ENCODE measurements at places on chromosomes 4 and X.

DNA sequence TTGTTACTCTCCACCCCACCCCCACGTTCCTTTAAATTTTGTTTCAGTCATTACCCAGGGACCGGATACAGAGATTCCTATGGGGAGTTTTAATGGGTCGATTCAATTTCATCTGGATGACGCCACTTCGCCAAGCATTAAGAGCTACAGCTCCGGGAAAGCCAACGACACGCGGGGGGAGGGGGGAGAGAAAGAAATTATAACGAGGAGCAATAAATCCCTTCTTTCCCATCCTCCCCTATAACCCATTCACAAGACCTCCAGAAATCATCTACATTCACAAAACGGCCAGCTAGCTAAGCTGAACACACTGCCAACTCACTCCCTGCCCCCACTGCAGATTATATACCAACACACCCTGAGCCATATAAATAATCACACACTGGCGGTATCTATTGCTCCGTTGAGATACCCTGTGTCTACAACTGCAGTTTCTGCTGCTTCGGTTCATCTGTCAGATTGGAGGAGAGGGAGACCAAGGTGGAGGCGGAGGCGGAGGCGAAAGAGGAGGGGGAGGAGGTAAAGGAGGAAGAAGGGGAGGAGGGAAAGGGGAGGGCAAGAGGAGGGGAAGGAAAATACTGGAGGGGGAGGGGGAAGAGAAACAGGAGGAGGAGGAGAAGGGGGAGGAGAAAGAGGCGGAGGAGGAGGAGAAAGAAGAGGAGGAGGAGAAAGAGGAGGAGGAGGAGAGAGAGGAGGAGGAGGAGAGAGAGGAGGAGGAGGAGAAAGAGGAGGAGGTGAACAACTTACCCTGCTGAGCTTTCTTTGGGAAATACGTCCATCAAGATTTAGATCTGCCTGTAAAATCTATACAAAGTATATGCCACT lies 113.9 kb upstream of the VAMP7 start:
- peak; percentile 1 for DNase-seq

DNA sequence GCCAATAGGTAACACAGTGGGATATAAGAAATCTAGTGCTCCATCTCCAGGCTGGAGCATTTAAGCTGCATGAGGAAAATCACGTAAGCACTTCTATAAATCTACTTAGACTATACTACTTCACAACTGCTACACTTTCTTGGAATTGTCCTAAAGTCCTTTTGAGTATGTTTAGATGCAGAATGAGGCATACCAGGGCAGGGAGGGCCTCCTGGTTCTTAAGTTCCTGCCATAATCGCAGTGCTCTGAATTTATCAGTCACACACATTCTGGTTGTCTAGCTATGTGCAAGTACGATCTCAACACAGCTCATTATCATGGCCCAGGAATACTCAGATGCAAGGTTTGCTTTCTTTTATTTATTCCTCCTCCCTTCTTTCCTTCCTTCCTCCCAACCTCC lies 130.3 kb downstream of the GUCY2F start:
- no peak for DNase-seq

DNA sequence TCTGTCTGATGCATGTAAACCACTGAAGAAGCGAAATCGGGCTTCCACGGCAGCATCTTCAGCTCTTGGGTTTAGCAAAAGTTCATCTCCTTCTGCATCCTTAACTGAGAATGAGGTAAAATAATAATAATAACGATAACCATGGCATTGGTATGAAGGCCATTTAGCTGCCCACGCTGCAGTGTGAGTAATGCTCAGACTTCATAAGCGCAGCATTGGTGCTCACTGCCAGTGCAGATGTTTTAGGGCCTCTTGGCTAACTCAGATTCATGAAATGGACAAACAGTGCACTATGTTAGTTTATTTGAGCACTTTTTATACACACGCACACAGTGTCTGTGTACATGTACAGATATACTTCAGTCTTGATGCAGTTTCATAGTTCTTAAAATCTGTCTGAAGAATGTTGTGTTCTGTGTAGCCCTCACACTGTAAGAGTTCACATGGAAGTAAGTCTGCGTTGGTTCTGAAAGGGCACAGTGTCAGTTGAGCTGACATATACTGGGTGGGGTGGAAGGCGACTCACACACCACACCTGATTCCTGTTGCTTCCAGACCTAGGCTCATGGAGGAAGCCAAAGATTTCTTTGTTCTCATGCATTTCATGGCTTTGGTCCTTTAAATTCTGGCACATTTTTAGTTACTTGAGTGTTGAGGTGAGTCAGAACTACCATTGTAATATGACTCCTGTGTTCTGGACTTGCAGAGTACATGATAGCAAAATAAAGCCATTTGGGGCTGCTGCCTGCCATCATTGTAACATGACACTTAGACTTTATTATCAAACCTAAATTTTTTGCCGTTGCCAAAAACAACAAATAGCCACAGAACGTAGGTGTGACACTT lies 68.7 kb downstream of the NSD2 start:
- DNase-seq, result no peak

DNA sequence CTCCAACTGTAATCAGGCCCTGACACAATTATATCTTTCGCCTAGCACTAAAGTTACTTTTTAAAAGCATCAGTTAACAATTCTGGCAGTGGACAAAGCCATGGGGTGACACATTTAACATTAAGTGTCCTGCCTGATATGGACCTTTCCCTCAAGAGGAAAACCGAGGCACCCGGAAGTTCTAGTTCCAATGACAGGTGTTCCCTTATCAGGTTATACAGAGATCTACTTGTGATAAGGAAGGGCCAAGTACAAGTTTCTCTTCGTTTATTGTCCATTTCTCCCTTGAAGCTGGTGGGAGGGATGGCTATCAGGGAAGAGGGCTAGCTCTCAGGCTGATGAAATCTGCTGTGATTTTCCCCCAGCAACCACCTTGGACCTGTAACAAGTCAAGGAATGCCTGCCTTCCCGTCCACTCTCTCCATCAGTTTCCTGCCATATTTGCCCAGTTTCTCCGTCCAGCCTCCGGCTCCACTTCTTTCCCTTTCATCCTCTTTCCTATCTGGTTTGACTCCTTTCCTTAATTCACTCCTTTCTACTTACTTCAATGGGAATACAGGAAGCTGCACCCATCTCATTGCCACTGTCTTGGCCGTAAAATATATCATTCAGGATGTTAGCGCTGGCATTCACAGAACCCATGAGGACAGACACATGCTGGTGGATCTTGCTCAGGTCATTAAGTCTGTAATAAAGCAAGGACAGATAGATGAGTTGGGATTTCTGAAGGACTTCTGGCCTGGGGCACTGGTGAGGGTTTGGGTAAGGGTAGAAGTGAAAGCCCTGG lies 95.0 kb downstream of the DGKK start:
- DNase-seq, result no peak

GRCh38 chr4:155411546-155411945 lies 34.8 kb upstream of the MAP9 start:
- DNase-seq, result no peak

GRCh38 chrX:38515291-38515690 lies 46.1 kb upstream of the TSPAN7 start:
- no peak for DNase-seq

- no peak for DNase-seq
Measured at GRCh38 chr4:62145276-62145675, 945.1 kb downstream of the ADGRL3 start.

Data from activated T-helper 1 cell treated with Interleukin-2 at 50 U/mL for 16 hours (primary cell).